ENCODE measurements at places on chromosomes 13 and 19. TPM values are rescaled to one million over a fixed set of nuclear protein-coding genes. Genes with fewer than 3 reads are reported as not detected.

SMIM44 gene
- total RNA-seq = not detected

- no peak overlapping the region for H3K4me3 ChIP-seq
- no peak overlapping the region for H3K27ac ChIP-seq
- DNase-seq = no peak
- H3K4me1 ChIP-seq = peaks cover 19% of the 10 kb centered on the region
- H3K27me3 ChIP-seq = no peaks in the 10 kb centered on the region
Measured at GRCh38 chr13:46571909-46572595, 19.1 kb downstream of the LRCH1 start.

- peaks cover 31% of the 10 kb centered on the region for H3K4me1 ChIP-seq
- no peaks in the 10 kb centered on the region for H3K36me3 ChIP-seq
- no peak for DNase-seq
- peak overlapping the region; percentile 14 for H3K27ac ChIP-seq
- no peak overlapping the region for H3K4me3 ChIP-seq
Measured at GRCh38 chr19:44725684-44726083, 22.8 kb upstream of the BCL3 start.

DNA sequence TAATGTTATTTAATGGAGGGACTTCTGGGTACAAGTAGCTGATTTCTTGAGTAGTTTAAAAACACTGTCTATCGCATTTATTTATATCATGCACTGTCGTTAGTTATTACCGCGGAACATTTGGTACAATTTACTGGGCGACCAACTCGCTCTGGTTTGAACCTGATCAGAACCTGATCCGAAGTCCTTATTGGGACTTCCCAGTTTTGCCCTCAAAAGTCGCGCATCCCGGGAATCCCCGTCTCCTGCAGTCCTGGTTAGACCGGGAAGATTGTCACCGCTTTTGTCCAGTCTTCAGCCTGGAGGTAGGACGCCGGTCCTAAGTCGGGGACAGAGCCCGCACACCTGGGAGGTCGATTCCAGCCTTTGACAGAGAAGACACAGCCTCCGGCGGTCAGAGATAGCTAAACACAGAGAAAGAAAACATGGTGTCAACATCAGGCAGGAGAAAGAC, 694 bp downstream of the CLN5 start:
- no peaks in the 10 kb centered on the region for H3K27me3 ChIP-seq
- H3K4me1 ChIP-seq = no peaks in the 10 kb centered on the region
- H3K36me3 ChIP-seq = no peaks in the 10 kb centered on the region
- DNase-seq = peak; percentile 30
- H3K27ac ChIP-seq = peak overlapping the region; percentile 93
- H3K4me3 ChIP-seq = peak overlapping the region; percentile 71

DNA sequence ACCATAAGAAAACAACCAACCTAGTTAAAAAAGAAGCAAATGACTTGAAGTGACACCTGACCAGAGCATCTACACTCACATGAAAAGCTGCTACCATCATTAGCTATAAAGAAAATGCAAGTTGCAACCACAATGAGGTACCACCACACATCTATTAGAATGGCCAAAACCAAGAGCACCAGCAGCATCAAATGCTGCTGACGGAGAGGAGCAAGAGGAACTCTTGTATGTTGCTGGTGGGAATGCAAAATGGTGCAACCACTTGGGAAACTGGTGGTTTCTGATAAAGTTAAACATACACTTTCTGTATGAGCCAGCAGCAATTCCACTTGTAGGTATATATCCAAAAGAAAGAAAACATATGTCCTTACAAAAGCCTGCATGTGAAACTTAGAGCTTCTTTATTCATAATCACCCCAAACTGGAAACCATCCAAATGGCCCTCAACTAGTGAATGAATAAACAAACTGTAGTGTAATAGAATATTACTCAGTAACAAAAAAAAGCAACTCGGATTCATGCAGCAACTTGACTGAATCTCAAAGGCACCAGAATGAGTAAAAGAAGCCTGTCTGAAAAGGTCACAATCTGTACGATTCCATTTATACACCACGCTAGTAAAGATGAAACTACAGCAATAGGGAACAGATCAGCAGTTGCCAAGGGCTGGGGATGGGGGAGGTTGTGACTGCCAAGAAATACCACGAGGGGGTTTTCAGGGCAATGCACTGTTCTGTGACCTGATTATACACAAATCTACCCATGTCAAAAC, 60.9 kb upstream of the RANBP3 start:
- no peaks in the 10 kb centered on the region for H3K36me3 ChIP-seq
- no peak overlapping the region for H3K27ac ChIP-seq
- no peak overlapping the region for H3K4me3 ChIP-seq
- H3K4me1 ChIP-seq = no peaks in the 10 kb centered on the region
- H3K27me3 ChIP-seq = no peaks in the 10 kb centered on the region

- no peaks in the 10 kb centered on the region for H3K36me3 ChIP-seq
- no peak for DNase-seq
- no peak overlapping the region for H3K4me3 ChIP-seq
- no peaks in the 10 kb centered on the region for H3K4me1 ChIP-seq
Measured at GRCh38 chr19:51141181-51141580, 920 bp upstream of the SIGLEC7 start.

ZNF556 gene
- 0.06 TPM for total RNA-seq

DNA sequence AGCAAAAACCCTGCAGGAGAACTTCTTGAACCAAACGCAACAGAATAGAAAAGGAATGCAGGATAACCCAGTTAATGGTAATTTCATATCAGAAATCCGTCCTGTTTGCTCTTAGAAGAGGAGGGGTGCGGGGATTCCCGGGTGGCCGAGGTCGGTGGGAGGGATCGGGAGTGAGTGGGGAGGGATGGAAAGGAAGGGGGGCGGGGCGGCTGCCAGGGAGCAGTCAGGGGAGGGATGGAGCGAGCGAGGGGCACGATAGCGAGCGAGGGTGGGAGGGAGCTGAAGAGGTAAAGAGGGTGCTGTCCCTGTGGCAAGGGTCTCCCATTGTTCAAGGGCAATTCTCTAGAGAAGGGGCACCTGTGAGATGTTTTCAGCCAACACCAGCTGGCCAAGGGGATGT, 26.5 kb downstream of the CD177 start:
- no peaks in the 10 kb centered on the region for H3K36me3 ChIP-seq
- no peaks in the 10 kb centered on the region for H3K4me1 ChIP-seq

- no peaks in the 10 kb centered on the region for H3K36me3 ChIP-seq
- no peak overlapping the region for H3K27ac ChIP-seq
- no peak for DNase-seq
- H3K4me3 ChIP-seq = no peak overlapping the region
- no peaks in the 10 kb centered on the region for H3K4me1 ChIP-seq
Measured at GRCh38 chr13:32214071-32214470, 101.1 kb downstream of the ZAR1L start.

- DNase-seq = no peak
- no peaks in the 10 kb centered on the region for H3K4me1 ChIP-seq
- H3K36me3 ChIP-seq = no peaks in the 10 kb centered on the region
- H3K4me3 ChIP-seq = no peak overlapping the region
- peaks cover 15% of the 10 kb centered on the region for H3K27me3 ChIP-seq
Measured at GRCh38 chr13:27833206-27833605, 40.9 kb downstream of the GSX1 start.

DNA sequence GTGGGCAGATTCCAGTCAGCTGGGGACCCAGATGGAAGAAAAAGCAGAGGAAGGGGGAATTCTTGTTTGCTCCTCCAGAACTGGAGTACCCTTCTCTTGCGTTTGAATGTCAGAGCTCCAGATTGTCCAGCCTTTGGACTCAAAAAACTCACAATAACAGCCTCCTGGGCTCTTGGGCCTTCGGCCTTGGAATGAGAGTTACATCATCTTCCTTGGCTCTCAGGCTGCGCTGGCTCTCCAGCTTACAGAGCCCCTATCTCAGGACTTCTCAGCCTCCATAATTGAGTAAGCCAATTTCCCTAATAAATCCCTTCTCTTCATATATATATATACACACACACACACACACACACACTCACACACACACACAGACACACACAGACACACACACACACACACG, 1215.7 kb upstream of the SLC10A2 start:
- H3K27me3 ChIP-seq = no peaks in the 10 kb centered on the region
- H3K4me3 ChIP-seq = no peak overlapping the region
- no peaks in the 10 kb centered on the region for H3K36me3 ChIP-seq
- H3K4me1 ChIP-seq = no peaks in the 10 kb centered on the region
- no peak for DNase-seq

DNA sequence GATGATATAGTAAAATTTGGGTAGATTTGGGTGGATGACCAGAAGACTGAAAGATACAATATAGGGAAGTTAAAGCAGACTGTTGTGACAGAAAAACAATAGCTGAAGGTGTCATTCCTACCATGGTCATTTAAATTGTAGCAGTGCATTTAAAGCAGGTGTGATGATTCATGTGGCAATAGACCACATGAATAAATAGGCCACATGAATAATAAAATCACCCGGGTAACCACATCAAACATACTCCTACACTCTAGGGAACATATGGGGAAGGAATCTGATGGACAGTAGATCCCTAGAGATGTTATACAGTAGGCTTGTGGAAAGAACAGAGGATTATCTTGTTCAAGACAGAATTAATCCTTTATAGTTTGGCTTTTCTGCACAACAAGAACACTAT, 392.6 kb downstream of the SLITRK5 start:
- no peak overlapping the region for H3K27ac ChIP-seq

- DNase-seq = no peak
- no peaks in the 10 kb centered on the region for H3K4me1 ChIP-seq
- H3K27me3 ChIP-seq = no peaks in the 10 kb centered on the region
Measured at GRCh38 chr13:103926118-103926517, 859.9 kb upstream of the SLC10A2 start.

DNA sequence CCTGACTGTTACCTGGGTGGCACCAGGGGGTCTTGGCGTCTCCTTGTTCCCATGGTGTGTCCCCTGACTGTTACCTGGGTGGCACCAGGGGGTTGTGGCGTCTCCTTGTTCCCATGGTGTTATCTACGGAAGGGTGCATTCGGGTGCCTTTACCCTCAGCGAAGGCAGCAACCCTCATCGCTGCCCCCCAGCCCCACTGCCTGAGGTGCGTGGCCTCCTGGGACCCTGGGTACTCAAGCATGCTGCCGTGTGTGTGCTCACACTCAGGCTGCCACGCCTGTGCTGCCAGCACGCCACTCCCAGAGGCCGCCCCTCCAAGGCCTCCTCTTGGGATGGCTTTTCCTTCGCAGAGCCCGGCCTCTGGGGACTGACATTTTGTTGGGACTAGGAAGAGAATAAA, 25.1 kb downstream of the TFDP1 start:
- no peaks in the 10 kb centered on the region for H3K4me1 ChIP-seq
- H3K27me3 ChIP-seq = no peaks in the 10 kb centered on the region
- DNase-seq = no peak
- no peak overlapping the region for H3K4me3 ChIP-seq
